ENCODE measurements at places on chromosomes 7 and 10.

- no peak for DNase-seq
Observed at GRCh38 chr10:78968943-78969342, 99.8 kb upstream of the ZMIZ1 start.

- DNase-seq, result no peak
Observed at GRCh38 chr10:132423966-132424861, 27.2 kb downstream of the PWWP2B start.

DNA sequence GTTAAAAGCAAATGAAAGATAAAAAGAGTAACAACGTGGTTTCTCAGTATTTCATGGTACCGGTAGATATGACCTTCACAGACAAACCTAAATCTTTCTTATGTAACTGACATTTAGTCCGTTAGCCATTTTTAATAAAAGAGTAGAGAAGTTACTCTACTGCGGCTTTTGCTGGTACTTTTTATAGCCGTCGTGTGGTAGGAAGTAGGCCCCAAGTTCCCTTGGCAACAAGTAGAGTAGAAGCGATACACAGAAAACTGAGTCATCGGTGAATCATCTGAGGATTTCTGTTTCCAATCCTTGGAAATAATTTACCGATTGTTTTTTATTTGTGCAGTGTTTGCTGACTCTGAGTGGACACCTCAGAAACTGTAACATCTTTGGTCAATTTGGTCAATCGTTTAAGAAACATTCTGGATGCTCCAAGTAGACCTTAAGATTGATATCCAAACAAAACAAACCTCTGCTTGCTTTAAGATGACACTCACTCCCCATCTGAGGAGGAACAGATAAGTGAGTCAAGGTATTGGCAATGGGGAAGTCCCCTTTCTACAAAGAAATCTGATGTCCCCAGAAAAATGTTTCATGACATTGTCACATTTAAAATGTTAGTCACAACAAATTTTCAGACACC lies 63.9 kb upstream of the AHR start:
- no peak for DNase-seq

DNA sequence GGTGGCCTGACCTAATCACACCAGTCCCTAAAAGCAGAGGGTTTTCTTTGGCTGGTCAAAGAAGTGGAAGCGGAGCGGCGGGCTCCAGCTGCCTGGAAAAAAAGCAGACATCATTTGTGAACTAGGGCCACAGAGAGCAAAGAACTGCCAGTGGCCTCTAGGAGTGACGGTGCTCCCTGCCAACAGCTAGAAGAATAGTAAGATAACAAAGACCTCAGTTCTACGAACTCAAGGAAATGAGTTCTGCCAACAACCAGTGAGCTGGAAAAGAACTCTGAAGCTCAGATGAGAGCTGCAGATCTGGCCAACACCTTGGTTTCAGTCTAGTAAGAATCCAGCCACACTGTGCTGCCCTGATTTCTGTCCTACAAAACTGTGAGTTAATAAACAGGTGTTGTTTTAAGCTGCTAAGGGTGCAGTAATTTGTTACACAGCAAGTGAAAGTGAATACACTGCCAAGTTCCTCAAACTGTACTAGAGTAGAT lies 178.0 kb downstream of the SRPK2 start:
- no peak for DNase-seq

GRCh38 chr7:46218461-46219200 lies 297.6 kb upstream of the IGFBP3 start:
- DNase-seq, result no peak

- no peak for DNase-seq
Observed at GRCh38 chr10:34031400-34031799, 696.9 kb upstream of the NRP1 start.

GRCh38 chr10:132310701-132311337 lies 3.1 kb upstream of the STK32C start:
- no peak for DNase-seq

DNA sequence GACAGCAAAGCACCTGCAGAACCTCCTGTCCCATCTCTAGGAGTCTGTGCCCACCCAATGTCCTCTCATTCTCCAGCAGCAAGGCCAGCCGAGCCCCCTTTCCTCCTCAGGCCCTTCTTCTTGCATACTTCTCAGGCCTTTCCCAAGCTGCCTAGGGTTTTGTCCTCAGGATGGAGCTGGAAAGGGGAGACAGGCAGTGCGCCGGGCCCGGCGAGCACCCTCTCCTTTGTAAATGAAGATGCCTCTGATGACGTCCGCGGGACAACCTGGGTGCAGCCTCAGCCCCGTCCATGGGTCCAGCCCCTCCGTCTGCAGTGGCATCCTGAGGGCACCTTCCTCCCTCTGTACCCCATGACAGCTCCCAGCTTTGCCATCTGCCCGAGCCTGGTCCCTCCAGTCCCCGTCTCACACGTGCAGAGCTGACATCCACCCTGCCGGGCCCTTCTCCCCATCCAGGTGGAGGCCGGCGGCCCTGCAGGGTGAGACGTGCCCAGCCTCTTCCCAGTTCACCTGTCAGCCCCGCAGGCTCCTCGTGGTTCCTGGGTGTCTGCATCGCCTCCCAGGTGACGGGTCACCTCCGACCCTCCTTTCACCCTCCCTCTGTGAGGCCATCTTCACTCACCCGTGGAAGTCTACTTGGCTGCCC lies 36.4 kb downstream of the JAKMIP3 start:
- DNase-seq, result no peak

GRCh38 chr7:45143616-45144015 lies 14.0 kb upstream of the RAMP3 start:
- DNase-seq, result no peak

- no peak for DNase-seq
Observed at GRCh38 chr7:36469236-36469635, 79.6 kb downstream of the ANLN start.

DNA sequence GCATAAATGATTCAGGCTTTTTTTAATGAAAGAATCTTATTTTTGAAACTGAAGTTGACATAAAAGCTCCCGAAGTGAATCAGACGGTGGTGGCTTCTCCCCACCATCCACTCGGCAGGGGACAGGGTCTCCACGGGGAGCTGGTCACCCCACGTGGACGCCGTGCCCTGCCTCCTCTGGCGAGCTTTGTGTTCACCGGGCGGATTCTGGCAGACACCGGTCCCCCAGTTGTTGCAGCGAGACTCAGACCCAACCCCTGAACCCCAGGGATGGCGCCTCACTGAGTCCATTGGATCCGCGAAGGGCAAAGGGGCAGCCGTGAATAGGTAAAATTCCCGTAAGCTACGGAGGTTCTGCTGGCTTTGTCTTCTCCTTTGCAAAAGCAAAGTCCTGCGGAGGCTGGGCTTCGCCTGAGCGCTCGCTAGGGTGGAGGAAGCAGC lies 38.4 kb downstream of the PTPRN2 start:
- DNase-seq, result no peak

DNA sequence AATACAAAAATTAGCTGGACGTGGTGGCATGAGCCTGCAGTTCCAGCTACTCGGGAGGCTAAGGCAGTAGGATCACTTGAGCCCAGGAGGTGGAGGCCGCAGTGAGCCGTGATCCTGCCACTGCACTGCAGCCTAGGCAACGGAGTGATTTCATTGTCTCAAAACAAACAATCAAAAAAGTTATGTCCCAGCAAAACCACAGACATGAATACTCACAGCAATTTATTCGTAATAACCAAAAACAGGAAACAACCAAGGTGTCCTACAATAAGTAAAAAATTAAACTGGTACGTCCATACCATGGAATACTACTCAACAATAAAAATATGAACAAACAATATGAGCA lies 11.6 kb upstream of the CYTH3 start:
- DNase-seq, result no peak

DNA sequence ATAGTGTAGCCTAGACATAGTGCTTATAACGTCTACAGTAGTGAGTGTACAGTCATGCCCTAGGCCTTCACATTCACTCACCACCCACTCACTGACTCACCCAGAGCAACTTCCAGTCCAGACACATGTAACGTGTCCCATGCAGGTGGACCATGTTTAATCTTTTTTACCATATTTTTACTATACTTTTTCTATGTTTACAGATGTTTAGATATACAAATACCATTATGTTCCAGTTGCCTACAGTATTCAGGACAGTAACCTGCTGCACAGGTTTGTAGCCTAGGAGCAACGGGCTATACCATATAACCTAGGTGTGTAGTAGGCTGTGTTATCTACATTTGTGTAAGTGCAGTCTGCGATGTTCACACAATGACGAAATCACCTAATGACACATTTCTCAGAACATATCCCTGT lies 11.0 kb downstream of the MPP7 start:
- DNase-seq, result no peak

- DNase-seq, result no peak
Observed at GRCh38 chr7:15313361-15313760, 248.5 kb downstream of the AGMO start.

- no peak for DNase-seq
Observed at GRCh38 chr7:137886281-137886680, 39.5 kb upstream of the DGKI start.

- DNase-seq, result no peak
Observed at GRCh38 chr7:114879554-114879953, 42.3 kb upstream of the MDFIC start.

DNA sequence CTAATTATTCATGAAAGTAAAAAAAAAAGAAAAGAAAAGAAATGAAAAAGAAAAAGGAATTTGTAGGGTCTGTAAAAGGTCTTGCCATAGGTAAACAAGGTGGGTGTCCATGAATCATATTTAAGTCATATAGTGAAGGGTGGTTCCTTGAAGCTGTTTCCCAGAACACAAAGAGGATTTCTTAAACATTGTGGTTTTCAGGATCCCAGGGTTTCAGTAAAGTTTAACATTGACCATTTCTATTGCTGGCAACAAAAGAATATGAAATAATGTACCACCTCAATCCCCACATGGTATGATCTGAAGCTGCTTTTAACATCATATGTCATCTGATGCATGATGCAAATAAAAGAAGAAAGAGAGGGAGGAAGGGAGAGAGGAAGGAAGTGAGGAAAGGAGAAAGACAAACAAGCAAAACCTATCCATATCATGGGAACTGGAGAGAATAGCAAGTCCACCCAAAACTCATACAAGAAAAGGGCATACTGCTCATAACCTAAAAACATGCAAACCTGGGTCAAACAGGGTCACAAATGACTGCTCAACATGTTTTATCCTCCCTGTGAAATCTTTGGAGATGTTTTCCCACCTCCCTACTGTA lies 663.5 kb downstream of the SORCS1 start:
- no peak for DNase-seq

- no peak for DNase-seq
Observed at GRCh38 chr7:46015107-46015868, 94.2 kb upstream of the IGFBP3 start.

DNA sequence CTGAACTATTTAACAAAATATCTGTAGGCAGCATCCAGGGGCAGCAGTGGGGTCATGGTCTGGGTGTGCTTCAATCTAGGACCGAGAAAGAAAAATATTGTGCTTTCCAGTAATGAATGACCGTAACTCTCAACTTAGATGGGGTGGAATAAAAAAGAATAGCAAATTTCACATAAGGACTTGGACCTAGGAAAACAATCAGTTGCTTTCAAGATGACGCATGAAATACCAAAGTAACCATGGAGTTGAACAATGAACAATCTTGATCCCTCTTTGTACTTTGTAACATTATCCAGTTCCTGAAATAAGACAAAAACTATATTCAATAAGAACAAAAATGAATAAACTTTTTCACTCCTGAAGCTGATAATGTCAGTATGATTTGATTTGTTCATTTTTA lies 167.1 kb downstream of the C7orf25 start:
- DNase-seq, result no peak

- DNase-seq, result no peak
Observed at GRCh38 chr10:84660450-84661159, 332.2 kb downstream of the CCSER2 start.

DNA sequence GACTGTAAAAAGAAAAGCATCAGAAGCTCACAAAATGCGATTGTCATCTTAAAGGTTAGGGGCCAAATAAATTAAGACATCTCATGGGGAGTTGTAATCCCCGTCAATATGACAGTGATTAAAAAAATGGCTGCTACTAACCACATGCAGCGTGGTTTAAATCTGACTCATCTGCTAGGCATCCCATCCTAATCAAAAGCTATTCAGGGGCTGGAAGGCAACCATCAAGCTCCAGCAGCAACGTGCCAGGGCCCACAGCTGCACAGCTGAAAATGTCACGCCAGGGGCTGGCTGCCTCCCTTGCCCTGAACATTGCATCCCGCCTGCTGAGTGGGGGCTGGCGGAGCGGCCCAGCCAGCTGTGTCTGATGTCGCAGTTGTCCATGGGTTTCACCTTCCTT lies 66.3 kb upstream of the FRMD4A start:
- DNase-seq, result no peak

DNA sequence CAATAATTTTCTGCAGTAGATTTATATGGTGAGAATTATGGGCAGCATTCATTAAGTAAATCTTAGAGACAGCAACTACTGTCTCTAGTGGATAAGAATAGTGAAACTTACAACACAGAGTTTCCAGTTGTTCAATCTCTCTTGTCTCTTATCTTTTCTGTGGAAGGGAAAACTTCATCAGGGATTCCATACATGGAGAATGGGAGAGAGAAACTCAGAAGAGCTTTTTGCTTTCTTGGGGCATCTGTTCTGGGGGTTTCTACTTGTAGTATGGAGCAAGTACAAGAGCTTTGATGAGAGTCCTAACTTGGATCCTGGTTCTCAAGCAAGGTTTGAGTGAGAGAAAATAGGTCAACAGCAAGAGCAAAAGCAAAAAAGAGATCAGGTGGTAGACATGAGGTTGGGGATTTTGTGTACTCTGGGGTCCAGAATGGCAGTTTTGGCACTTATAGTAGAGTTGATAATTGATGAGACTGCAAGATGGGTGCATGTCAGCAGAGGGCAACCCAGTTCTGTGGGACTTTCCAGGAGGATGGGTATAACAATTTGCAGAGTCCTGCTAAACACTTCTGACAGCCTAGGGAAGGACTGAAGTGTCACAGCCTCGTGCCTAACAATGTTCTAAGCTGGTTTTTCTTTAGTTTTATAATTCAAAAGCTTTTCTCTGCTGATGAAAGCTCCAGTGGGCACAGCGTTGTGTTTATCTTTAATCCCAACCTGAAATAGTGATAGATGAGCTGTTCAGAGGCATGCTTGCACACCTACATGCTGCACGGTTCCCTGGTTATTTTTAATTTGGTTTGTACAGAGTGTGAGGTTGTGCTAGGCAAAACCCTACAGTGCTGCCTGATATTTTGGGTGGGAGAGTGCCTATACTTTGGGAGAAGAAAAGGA lies 32.0 kb upstream of the STRIP2 start:
- no peak for DNase-seq

GRCh38 chr10:53786236-53786900 lies 1013.8 kb upstream of the MBL2 start:
- no peak for DNase-seq

- no peak for DNase-seq
Observed at GRCh38 chr7:129789652-129790051, 163.1 kb downstream of the UBE2H start.

Data from NCI-H2081 treated with DMSO at 0.1 percent for 48 hours (cell line).